ENCODE measurements at places on chromosomes 16 and 17.

- peak; percentile 94 for DNase-seq
These were observed 80.0 kb upstream of the HNF1B start for GRCh38 chr17:37824534-37825485.

GRCh38 chr16:25868106-25868505, 176.3 kb downstream of the HS3ST4 start:
- DNase-seq: no peak

DNA sequence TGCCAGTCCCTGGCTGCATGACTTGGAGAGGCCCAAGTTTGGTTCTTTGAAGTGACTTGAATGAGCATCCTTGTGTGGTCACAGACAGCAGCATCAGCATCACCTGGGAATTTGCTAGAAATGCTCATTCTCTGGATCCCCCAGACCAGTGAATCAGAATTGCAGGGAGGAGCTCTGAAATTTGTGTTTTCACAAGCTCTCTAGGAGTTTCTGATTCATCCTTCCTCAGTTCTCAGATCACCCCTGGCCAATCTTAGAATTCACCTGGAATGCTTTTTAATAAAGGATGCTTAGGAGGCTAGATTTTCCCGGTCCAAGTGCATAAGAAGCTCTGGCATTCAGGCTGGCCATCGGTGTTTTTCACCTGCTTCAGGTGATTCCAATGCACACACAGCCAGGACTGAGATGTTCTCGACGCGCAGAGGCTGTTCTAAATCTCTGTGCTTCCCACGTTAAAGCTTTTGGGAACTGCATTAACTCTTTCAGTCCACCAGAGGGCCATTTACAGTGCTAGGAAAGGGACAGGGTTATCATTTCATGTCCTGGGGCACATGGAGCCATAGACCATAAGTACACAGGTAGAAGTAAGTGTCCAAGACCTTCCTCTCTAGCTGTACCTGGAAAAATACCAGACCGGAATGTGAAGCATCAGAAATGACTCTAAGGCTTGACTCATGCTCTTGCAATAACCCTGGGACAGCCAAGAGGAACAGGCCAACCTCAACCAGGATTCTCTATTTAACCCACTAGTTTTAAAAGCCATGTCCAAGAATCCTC, 85.7 kb upstream of the XYLT1 start:
- DNase-seq: peak; percentile 61

GRCh38 chr17:58415371-58416055, 1.8 kb downstream of the RNF43 start:
- no peak for DNase-seq

DNA sequence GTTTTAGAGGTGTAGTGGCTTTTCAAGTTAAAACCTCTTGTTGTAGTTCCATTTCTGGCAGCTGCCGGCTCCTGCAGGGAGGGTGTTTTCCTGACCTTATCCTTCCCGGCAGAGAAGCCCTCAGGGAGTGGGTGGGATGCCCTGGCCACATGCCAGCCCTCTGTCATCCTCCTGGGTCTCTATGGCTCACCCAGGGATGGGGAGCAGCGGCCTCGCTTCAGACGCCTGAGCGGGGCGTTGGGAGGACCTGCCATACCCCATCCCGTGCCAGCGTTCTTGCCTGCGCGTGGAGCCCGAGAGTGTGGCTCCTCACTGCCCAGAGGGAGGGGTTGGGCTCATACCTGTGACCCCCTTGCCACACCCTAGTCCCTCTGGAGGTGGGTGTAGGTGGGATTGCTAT, 11.9 kb downstream of the KCNJ12 start:
- no peak for DNase-seq

- DNase-seq: peak; percentile 15
These were observed 23.1 kb downstream of the LITAFD start for GRCh38 chr16:8905168-8905762.

- DNase-seq: no peak
These were observed 731 bp upstream of the EXOC7 start for GRCh38 chr17:76104140-76104895.

GRCh38 chr17:33689725-33690124, 396.6 kb upstream of the ASIC2 start:
- DNase-seq: no peak

- DNase-seq: no peak
These were observed 36.8 kb upstream of the BCAR1 start for GRCh38 chr16:75288181-75288580.

GRCh38 chr16:676913-677312, 1.4 kb downstream of the RHBDL1 start:
- no peak for DNase-seq

GRCh38 chr16:78375055-78375679, 275.7 kb downstream of the WWOX start:
- no peak for DNase-seq

GRCh38 chr17:77372444-77373298, 231.9 kb downstream of the SEC14L1 start:
- DNase-seq: peak; percentile 92

GRCh38 chr16:49280105-49280741, 1.4 kb downstream of the CBLN1 start:
- DNase-seq: peak; percentile 6

- DNase-seq: no peak
These were observed 11.0 kb downstream of the EMC6 start for GRCh38 chr17:3679531-3680126.

DNA sequence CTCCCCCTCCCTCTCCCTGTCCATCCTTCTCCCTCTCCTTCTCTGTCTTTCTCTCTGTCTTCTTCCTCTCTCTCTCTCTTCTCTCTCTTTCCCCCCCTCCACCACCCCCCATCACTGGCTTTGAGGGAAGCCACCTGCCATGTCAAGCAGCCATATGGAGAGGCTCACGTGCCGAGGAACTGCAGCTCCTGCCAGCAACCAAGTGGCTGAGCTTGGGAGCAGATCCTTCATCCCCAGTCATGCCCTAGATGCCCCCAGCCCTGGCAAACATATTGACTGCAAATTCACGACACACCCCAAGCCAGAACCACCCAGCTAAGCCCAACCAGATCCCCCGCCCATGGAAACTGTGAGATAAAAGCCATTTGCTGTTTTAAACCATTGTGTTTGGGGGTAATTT, 40.9 kb upstream of the RBFOX3 start:
- no peak for DNase-seq

- no peak for DNase-seq
These were observed 23.6 kb downstream of the ZNF469 start for GRCh38 chr16:88406096-88407041.

GRCh38 chr16:73062001-73062616, 14.2 kb upstream of the ZFHX3 start:
- DNase-seq: no peak

GRCh38 chr17:72775919-72776318, 316.6 kb downstream of the SLC39A11 start:
- DNase-seq: no peak

DNA sequence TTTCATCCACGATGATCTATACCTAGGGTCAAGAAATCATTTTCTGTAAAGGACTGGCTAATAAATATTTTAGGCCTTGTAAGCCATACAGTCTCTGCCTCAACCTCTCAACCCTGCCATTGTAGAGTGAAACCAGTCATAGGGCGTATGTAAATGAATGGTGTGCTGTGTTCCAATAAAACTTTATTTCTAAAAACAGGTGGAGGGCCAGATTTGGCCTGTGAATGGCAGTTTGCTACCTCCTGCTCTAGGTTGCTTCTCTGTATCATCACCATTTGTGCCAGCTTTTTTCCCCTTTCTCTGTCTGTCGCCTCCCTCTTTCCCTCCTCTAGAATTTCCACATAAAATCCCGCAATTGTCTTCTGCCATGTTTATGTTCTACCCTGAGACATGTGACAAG, 181.7 kb downstream of the XYLT1 start:
- no peak for DNase-seq

- DNase-seq: no peak
These were observed 102.7 kb downstream of the ABCC6 start for GRCh38 chr16:16120382-16121184.

DNA sequence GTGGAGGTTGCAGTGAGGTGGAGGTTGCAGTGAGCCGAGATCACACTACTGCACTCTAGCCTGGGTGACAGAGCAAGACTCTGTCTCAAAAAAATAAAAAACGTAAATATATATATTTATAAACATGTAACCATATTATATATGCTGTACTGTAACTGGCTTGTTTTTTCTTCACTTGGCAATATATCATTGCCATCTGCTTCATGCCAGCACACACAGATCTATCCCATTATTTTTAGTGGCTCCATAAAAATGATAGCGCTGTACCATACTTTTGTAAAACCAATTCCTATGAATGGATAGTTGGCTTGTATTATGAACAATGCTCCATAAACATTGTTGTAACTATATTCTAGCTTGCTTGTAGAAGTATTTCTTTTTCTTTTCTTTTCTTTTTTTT, 49.5 kb downstream of the GPRC5B start:
- DNase-seq: no peak

- no peak for DNase-seq
These were observed 11.7 kb upstream of the CD300H start for GRCh38 chr17:74578979-74579378.

- peak; percentile 63 for DNase-seq
These were observed 52.7 kb upstream of the FOXF1 start for GRCh38 chr16:86457501-86458148.

DNA sequence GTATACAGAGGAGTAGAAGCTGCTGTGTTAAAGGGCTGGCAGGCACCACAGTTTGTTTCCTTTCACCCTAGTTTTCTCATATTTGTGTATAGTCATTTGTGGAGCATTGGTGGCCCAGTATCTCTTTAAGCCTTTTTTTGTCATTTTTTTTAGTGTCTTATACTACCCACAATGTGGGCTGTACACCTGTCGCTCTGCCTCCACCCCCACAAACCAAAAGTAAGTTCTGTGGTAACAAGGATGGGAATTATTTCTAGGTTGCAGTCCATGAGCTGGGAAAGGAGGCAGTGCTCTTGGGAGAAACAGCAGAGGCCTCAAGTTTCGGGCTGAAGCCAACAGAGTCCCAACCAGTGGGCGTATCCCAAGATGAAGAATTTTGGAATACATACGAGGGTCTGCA, 6.2 kb downstream of the ZNF75A start:
- no peak for DNase-seq

- DNase-seq: no peak
These were observed 13.9 kb downstream of the SNN start for GRCh38 chr16:11681976-11682654.

- no peak for DNase-seq
These were observed 64.8 kb downstream of the SEC14L1 start for GRCh38 chr17:77205396-77206125.

DNA sequence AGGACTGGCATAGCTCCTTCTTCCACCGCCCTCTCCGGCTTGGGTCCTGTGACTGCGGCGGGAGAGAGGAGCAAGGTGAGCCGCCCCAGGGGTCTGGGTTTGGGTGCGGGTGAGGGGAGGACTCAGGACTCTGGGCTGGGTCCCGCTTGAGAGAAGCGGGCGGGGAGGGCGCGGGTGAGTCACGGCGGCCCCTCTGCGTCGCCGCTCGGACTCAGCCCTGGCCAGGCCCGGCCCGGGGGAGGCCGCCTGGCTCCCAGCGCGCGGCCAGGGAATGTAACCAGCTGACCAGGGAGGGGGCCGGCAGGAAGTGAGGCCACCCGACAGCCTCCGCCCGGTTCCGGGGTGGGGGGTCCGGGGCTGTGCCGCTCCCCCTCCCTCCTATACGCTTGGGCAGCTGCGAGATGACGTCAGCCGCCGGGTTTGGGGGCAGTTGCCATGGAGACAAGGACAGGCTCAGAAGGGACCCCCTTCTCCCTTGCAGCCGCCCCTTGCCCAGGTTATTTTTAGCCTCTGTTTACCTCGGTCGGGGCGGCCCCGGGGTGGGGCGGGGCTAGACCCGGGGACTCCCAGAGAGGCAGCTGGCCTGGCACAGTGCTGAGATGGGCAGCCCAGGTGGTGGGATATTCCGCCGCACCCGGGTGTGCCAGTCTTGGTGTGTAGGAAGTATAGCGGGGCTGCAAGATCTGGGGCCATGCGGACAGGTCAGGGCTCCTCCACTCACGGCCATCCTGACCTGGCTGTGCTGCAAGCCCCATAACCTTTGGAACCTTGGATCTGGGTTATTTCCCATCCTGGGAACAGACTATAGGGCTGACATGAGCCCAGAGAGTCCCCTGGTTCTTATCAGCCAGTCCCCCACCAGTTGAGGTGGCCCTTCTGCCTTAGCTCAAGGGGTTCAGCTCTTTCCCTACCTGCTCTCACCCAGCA, 1.6 kb downstream of the RIPOR1 start:
- peak; percentile 81 for DNase-seq

DNA sequence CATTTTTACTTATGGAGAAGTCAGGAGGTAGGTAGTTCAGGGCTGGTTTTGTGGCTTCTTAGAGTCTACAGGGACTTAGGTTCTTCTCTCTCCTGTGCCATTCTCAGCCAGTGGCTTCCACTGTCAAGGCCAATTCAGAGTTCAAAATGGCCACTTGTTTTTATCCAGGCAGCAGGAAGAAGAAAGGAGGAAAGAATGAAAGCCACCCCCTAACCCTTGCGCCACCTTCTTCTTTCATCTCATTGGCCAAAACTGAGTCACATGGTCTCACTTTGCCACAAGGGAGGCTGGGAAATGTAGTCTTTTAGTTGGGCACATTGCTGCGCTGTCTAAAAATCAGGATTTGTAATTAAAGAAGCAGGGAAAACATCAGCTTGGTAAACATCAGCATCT, 60.8 kb upstream of the MED9 start:
- DNase-seq: peak; percentile 79

GRCh38 chr17:2202302-2202995, 101.1 kb downstream of the SMG6 start:
- no peak for DNase-seq

- DNase-seq: no peak
These were observed 32.7 kb downstream of the RFFL start for GRCh38 chr17:35030780-35031179.

- DNase-seq: no peak
These were observed 14.6 kb downstream of the USP22 start for GRCh38 chr17:21028192-21028591.

- DNase-seq: no peak
These were observed 5.8 kb upstream of the MYCBPAP start for GRCh38 chr17:50502301-50502990.

GRCh38 chr17:45092911-45093430, 31.9 kb downstream of the NMT1 start:
- peak; percentile 99 for DNase-seq

GRCh38 chr17:44043272-44043696, 23.2 kb downstream of the LSM12 start:
- DNase-seq: no peak

GRCh38 chr17:15468126-15468525, 705 bp upstream of the CDRT4 start:
- no peak for DNase-seq

DNA sequence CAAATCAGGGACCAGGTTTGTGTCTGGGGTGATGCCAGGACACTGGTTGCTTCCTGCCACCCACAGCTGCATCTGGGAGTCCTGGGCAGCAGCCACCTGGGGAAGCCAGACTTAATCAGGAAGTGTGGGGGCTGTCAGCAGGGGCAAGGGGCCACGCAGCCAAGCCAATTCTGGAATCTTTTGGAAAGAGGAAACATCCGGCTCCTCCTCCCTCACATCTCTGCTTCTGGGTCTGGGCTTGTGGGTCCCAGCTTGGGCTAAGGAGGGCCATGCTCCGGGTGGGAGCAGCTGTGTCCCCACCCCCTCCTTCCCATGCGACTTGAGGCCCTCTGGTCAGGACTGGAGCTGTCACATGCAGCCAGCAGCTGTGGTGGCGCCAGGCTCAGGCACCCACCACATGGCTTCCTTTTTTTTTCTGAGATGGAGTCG, 37.0 kb upstream of the CCDC182 start:
- no peak for DNase-seq
